A549 (cell line): ENCODE measurements at places on chromosomes 12 and 14. TPM values are rescaled to one million over a fixed set of nuclear protein-coding genes. Genes with fewer than 3 reads are reported as not detected.

CLEC9A gene
- not detected in 3 replicates for polyA plus RNA-seq

KRT3 gene
- polyA plus RNA-seq = 0.06 to 0.07 TPM in 2 of 3 replicates, not detected in the other

OVCH1 gene
- polyA plus RNA-seq = not detected in 3 replicates

POTEG gene
- polyA plus RNA-seq = 0.04 TPM in 1 of 3 replicates, not detected in the others

DHH gene
- not detected in 3 replicates for polyA plus RNA-seq

DNA sequence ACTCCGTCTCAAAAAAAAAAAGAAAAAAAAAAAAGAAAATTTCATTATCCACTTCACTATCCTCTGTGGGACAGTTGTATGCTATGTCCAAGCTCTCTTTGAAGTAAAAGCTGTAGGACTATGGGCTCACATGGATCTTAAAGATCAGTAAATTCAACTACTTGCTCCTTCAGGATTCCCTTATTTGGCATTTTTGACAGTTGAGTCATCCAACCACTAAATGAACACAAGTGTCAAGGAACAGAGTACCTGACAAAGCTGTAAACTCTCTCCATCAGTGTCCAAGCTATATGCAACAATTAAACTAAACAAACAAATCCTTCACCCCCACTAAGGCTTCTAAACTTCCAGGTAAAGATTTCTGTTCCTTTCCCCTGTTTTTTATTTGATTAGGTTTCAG lies 177.0 kb downstream of the CEP128 start:
- no peak for DNase-seq

GRCh38 chr14:21300892-21301291 lies 21.0 kb downstream of the RPGRIP1 start:
- DNase-seq = no peak

- no peak for DNase-seq
Measured at GRCh38 chr14:92461891-92462290, 51.7 kb upstream of the RIN3 start.
